ENCODE measurements at places on chromosomes 2 and 18. TPM values are rescaled to one million over a fixed set of nuclear protein-coding genes. Genes with fewer than 3 reads are reported as not detected.

GRCh38 chr18:47985866-47986265 is 55.4 kb upstream of the SMAD2 start:
- no peak overlapping the region for H3K27ac ChIP-seq
- H3K36me3 ChIP-seq, result no peaks in the 10 kb centered on the region
- no peaks in the 10 kb centered on the region for H3K27me3 ChIP-seq
- no peak for DNase-seq

GRCh38 chr2:133956434-133956935 is 297.4 kb upstream of the MGAT5 start:
- H3K4me3 ChIP-seq, result no peak overlapping the region
- DNase-seq, result no peak
- H3K27me3 ChIP-seq, result no peaks in the 10 kb centered on the region
- no peak overlapping the region for H3K27ac ChIP-seq
- H3K4me1 ChIP-seq, result no peaks in the 10 kb centered on the region
- no peaks in the 10 kb centered on the region for H3K36me3 ChIP-seq

- H3K27ac ChIP-seq, result no peak overlapping the region
- H3K27me3 ChIP-seq, result no peaks in the 10 kb centered on the region
- no peaks in the 10 kb centered on the region for H3K36me3 ChIP-seq
- no peaks in the 10 kb centered on the region for H3K4me1 ChIP-seq
- DNase-seq, result no peak
- no peak overlapping the region for H3K4me3 ChIP-seq
These were observed 116.9 kb upstream of the UXS1 start for GRCh38 chr2:106311041-106311370.

DNA sequence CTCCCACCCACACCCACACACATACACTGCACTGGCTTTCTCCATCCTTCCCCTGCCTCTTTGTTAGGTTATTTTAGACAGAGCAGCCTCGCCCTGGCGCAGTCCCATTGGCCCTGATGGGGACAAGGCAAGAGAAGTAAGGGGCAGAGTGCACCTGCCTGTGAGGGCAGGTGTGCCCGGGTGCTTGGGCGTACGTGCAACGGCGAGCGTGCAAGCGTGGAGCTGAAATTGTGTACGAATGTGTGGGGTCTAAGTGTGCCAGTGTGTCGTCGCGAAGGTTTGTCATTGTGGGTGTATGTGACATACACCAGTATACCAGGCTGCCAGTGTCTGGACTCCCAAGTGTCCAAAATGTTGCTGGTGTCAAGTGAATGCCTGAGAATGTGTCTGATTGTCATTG is 544 bp downstream of the LRATD1 start:
- peak overlapping the region; percentile 82 for H3K27ac ChIP-seq
- H3K4me1 ChIP-seq, result peaks cover 11% of the 10 kb centered on the region

The KCNJ3 gene
- 1.3 TPM for total RNA-seq

GRCh38 chr18:5527603-5528002 is 16.2 kb downstream of the EPB41L3 start:
- DNase-seq, result peak; percentile 14
- no peaks in the 10 kb centered on the region for H3K27me3 ChIP-seq
- no peaks in the 10 kb centered on the region for H3K36me3 ChIP-seq
- H3K4me3 ChIP-seq, result no peak overlapping the region

GRCh38 chr18:73597832-73598615 is 549.6 kb downstream of the FBXO15 start:
- no peaks in the 10 kb centered on the region for H3K36me3 ChIP-seq
- no peaks in the 10 kb centered on the region for H3K27me3 ChIP-seq
- no peak overlapping the region for H3K27ac ChIP-seq
- H3K4me1 ChIP-seq, result no peaks in the 10 kb centered on the region

DNA sequence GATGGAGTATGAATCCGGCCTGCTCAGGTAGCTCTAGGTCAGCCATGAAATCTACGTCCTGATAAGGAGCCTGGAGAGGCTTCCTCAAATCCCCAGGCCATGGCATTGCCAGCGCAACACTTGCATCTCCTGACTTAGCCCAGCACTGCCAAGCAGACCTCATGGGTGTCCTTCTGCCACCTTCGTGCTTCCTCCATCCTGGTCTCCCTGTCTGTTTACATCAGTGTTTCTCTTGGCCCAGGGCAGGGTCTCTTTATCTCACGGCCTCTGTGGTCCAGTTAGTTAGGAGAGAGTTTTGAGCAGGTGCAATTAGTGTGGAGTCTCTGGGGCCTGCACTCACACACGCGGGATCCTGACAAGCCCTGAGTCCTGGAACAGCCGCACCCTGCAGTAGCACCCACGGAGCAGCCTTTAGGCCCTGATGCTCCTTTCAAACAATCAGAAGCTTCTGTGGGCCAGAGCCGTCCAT is 193.1 kb upstream of the ARL4C start:
- H3K4me3 ChIP-seq, result no peak overlapping the region
- no peak overlapping the region for H3K27ac ChIP-seq
- H3K36me3 ChIP-seq, result no peaks in the 10 kb centered on the region
- no peaks in the 10 kb centered on the region for H3K4me1 ChIP-seq

The NEDD4L gene
- 773 TPM for total RNA-seq

DNA sequence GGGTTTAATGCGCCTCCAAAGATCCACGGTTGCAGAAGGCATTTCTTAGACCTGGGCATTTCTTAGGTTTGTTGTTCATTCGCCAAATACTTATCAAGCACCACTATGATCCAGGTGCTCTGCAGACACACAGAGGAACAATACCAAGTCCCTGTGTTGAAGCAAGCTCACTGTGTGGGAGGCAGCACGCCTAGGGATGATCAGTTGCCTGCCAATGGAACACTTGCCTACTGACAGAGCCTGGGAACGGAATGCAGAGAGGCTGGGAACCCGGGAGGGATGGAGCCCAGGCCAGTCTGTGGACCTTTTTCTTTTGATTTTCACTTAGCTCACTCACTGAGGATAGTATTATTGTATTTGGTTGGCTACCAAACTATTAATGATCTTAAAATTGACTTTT is 1.9 kb upstream of the GRP start:
- DNase-seq, result no peak
- H3K27me3 ChIP-seq, result peaks cover 50% of the 10 kb centered on the region
- H3K4me3 ChIP-seq, result no peak overlapping the region
- no peaks in the 10 kb centered on the region for H3K36me3 ChIP-seq
- no peaks in the 10 kb centered on the region for H3K4me1 ChIP-seq

The KCNIP3 gene
- 2.2 TPM for total RNA-seq

GRCh38 chr2:88161446-88162244 is 8.5 kb upstream of the THNSL2 start:
- peaks cover 18% of the 10 kb centered on the region for H3K4me1 ChIP-seq
- DNase-seq, result no peak
- H3K27me3 ChIP-seq, result no peaks in the 10 kb centered on the region
- H3K4me3 ChIP-seq, result no peak overlapping the region

GRCh38 chr2:100235098-100235497 is 87.2 kb downstream of the LONRF2 start:
- H3K4me1 ChIP-seq, result no peaks in the 10 kb centered on the region
- no peaks in the 10 kb centered on the region for H3K36me3 ChIP-seq
- H3K4me3 ChIP-seq, result no peak overlapping the region

DNA sequence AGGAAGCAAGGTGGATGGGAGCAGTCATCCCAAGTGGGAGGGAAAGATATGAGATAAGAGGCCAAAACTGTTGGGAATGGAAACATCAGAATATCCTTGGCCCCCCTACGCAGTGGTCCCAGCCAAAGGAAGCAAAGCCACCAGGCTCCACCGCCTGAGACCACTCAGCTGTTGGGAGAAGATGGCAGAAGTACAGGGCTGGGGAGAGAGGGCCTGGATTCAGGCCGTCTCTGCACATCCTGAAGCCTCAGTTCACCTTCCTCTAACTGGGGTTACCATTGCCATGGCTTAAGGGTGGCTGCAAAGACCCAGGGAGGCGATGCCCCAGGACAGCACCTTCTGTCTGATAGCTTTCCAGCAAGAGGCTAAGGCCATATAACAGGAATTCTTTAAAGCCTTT is 193.8 kb downstream of the MGAT5 start:
- no peaks in the 10 kb centered on the region for H3K4me1 ChIP-seq
- no peak for DNase-seq
- H3K27ac ChIP-seq, result no peak overlapping the region
- H3K27me3 ChIP-seq, result no peaks in the 10 kb centered on the region
- no peak overlapping the region for H3K4me3 ChIP-seq

All from transverse colon (tissue), 4 donors.